T-helper 22 cell (primary cell): ENCODE measurements at places on chromosomes 2 and 18.

- no peak for DNase-seq
These were observed 172.2 kb downstream of the DLGAP1 start for GRCh38 chr18:4282954-4283353.

- no peak for DNase-seq
These were observed 2.9 kb downstream of the TBR1 start for GRCh38 chr2:161418715-161419637.

DNA sequence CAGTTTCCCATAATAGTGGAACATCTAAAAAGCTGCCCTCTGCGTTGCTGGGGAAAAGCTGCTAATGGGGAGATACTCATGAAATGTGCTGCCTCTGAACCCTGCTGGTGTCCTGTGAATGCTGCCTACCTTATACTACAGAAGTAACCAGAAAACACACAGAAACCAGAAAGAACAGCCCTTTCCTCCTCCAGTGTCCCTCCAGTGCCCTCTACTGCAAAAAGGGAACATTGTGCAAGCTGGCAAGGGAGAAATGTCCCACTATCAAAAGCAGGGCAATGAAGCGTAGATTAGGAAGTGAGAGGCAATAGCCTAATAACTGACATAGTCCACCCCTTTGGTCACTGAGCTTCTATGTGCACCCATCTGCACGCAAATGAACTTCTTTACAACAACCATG, 162.7 kb upstream of the ETAA1 start:
- no peak for DNase-seq

DNA sequence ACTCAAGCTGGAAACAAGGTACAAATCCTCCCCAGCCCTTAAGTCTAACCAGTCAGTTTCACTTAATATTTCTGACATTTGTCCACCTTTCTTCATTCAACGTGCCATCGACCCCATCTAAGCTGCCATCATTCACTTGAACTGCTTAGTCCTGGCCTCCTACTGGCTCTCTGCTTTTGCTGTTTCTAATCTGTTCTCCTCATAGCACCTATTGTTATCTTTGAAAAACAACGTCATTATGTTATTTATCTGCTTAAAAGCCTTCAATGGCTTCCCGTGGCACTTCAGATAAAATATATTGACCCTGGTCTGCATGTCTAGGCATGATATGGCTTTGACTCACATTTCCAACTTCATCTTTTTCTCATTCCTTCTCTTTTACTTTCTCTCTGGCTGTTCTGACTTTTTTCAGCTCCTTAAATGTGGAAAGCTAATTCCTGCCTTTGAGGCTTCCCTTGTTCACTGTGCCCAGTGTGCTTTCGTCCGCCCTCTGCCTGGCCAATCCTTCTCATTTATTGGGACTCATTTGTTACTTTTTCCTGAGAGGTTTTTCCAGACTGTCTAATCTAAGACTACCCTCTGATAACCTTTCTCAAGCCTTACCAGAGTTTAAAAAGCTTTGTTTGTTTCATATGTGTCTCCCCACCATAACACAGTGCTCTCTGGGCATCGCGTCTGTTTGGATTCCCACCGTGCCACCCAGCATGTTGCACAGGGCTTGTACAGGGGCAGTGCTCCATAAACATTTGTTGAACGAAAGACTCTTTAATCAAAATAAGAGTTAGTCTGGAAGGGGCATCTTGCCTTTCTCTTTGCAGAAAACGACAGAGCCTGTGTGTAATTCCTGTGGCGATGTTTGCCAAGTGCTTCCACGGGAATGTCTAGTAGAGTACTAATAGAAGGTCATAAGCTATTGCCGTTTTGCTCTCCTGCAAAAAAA, 183.9 kb downstream of the FMNL2 start:
- no peak for DNase-seq

GRCh38 chr2:15050483-15050882, 418.0 kb downstream of the LRATD1 start:
- DNase-seq = no peak

GRCh38 chr2:46535360-46535759, 56.0 kb downstream of the TMEM247 start:
- no peak for DNase-seq
